ENCODE measurements at places on chromosomes 7 and 10.

DNA sequence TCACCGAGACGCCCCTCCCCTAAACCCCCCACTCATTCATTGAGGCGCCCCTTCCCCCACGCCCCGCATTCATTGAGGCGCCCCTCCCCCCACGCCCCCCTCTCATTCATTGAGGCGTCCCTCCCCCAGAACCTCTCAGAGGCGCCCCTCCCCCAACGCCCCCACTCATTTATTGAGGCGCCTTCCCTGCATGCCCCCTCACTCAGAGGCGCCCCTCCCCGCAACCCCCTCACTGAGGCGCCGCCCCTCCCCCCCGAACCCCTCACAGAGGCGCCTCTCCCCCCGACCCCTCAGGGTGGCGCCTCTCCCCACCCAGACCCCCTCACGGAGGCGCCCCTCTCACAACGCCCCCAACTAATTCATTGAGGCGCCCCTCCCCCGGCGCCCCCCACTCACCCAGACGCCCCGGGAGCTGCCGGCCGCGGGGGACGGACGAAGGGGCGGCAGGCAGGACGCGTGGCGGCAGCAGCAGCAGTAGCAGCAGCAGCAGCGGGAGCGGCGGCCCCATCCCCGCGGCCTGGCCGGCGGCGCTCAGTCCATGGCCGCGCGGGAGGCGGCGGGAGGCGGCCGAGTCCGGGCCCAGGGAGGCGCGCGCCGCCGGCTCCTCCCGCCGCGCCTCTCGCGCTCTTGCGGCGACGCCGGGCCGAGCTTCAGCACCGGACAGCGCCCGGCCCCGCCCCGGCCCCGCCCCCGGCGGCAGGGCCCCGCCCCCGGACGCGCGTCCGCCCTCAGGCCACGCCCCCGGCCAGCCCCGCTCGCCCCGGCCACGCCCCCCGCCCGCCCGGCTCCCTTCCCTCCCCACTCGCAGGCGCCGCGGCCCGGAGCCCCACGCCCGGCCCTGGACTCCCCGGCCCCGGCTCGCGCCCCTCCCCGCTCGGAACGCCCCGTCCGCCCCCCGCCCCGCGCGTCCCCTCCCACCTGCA lies at the start of gene PTPRN2:
PTPRN2 (minus strand) TSS at position 662 of the 923 bp plus-strand sequence.
- peak; percentile 13 for DNase-seq

DNA sequence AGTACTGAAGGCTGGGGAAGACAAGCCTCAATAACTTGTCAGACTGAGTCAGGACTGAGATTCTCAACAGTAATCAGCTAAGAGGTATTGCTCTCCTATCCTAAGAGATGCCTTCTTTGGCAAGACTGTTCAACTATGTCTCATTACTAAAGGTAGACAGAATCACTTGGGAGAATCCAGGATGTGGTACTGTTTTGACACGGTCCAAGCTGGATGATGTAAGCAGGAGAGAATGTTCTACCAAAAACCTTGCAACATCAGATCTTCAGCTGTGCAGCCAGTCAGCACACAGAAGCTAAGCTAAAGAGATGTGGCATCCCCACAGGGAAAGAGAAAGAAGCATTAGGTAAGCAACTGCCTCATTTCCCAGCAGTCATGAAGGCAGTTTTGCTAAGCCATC lies 391.4 kb downstream of the NRG3 start:
- DNase-seq = peak; percentile 42

DNA sequence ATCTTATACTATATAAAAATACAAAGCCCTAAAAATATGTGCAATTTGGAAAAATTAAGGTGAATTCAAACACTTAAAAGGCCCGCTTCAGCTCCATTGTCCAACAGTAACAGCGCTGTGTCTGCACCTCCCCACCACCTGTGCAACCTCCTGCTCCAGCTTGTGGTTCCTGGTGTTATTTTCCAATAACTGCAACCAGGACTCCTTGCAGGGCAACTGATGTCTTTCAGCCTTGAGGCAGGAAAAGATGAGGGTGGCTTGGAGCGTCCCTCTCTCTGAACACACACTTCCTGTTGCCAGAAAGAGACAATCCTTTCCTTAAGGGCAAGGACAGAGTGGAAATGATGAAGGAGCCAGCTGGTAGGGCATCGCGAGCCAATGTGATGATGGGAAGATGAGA lies 336.0 kb downstream of the GLRX3 start:
- DNase-seq = no peak

DNA sequence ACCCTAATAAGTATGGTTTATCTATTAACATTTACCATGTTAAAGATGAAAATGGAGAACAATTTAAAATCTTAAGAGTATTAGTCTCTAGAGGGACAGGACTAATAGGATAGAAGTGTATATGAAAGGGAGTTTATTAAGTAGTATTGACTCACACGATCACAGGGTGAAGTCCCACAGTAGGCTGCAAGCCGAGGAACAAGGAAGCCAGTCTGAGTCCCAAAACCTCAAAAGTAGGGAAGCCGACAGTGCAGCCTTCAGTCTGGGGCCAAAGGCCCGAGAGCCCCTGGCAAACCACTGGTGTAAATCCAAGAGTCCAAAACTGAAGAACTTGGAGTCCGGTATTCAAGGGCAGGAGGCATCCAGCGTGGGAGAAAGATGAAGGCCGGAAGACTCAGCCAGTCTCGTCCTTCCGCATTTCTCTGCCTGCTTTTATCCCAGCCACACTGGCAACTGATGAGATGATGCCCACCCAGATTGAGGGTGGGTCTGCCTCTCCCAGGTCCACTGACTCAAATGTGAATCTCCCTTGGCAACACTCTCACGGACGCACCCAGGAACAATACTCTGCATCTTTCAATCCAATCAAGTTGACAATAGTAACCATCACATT lies 140.8 kb upstream of the FAM20C start:
- no peak for DNase-seq

DNA sequence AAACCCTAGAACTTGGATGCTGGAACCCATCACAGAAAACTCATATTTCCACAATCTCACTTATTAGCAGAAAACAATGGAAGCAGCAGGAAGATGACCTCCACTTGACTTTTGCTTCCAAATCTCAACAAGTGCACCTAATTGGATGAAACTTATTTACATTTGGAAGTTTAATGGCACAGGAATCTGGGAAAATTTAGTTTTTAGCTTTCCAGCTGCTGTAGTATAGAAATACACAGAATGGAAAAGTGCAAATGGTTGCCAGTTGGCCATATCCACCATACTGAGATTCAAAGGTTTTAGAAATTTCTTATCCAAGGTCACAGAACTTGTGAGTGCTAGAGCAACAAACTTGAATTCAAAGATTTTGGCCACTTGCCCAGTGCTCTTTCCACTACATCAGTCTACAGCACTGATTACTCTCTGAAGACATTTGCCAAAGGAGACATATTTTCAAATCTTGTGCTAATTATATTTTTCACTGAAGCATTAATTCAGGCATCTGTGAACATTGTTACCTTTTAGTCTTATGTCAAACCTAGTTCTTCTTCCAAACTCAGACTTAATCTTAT lies 9.3 kb upstream of the AHR start:
- DNase-seq = no peak

GRCh38 chr7:12052211-12052610 lies 158.9 kb upstream of the TMEM106B start:
- DNase-seq = no peak

DNA sequence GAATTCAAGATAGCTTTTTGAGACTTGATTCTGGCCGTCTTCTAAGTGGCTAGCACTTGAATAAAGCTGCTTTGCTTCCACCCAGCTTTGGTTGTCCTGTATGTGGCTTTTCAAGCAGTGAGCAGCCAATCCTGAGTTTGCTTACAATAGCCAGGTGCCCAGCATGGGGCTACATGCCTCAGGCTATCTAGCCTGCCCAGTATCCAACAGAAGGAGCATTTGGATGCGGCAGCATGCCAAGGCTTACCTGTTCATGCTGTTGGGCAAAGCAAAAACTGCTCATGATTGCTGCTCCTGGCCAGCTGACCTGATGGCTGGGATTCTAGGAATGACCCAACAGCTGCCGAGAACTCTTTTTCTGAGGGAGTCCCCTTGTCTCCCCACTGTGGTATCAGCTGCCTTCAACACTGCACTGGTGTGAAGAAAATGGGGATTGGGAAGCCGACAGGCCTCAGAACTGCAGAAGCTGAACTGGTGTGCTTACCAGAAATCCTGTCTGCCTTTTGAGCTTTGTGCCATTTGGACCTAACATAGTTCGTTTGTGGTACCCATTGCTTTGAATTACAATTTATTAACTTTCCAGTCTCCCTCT lies 618.9 kb upstream of the IGFBP3 start:
- no peak for DNase-seq

- no peak for DNase-seq
Measured at GRCh38 chr7:107147464-107148393, 21.1 kb upstream of the HBP1 start.

DNA sequence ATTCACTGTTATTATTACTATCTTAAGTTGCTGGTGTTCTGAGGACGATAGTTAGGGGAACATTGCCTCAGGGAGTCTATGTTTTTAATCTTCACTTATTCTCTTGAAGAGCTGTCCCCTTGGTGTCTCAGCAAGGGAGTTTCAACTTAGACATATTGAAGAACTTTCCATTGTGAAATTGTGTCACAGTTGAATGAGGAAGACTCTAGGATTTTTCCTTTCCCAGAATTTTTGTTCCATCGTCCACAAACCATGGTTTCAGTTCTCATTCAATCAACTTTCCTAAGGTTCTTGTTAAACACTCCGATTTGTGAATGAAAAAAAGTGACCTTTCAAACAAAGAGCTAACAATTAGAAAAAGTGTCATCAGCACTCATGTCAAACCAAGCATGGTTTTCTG lies 128.3 kb downstream of the GATA3 start:
- no peak for DNase-seq

- DNase-seq = no peak
Measured at GRCh38 chr7:133135451-133135850, 53.6 kb upstream of the CHCHD3 start.

GRCh38 chr7:120695848-120696247 lies 162.1 kb downstream of the TSPAN12 start:
- DNase-seq = no peak

- DNase-seq = no peak
Measured at GRCh38 chr7:71261066-71261465, 129.1 kb downstream of the GALNT17 start.

DNA sequence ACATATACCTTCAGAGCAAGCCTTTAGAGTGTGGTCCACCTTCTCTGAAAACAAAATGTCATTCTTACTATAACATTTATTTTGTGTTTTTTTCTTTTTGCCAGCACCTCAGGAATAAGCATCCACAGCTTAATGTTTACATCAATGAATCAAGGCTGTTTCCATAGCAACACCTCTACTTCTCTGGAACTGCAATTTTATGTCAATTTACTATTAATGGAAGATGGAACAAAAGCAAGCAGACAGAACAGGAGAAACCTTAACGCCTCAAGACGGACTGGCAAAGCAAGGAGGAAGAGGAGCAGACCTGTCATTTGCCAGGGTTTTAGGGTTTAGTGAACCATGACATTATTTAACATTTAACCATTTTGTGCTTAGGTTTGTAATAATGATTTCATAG lies 63.1 kb downstream of the PRR15 start:
- no peak for DNase-seq

DNA sequence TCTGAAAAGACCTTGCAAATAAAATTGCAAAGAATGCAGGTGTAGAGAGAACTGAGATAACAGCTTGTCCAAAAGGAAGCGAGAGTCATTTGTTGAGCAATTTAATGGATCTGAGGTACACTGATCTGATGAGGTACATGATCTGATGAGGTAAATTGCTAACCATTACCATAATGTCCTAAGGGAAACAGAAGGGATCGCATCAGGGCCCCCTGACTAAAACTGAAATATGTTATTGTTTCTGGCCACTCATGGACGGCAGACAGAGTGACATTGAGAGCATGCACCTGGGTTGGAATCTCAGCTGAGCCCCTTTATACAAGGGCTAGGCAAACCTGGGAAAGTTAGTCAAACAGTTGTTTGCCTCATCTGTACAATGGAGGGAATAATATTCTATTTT lies 15.8 kb upstream of the PAPSS2 start:
- no peak for DNase-seq

- DNase-seq = no peak
Measured at GRCh38 chr7:3561932-3562331, 260.9 kb downstream of the SDK1 start.

Measured in fibroblast of skin of left biceps (primary cell).